ENCODE measurements at places on chromosomes 1 and 21. TPM values are rescaled to one million over a fixed set of nuclear protein-coding genes. Genes with fewer than 3 reads are reported as not detected.

The EPHA2 gene
- not detected for total RNA-seq

The PGLYRP3 gene
- not detected for total RNA-seq

The DYNLT4 gene
- total RNA-seq = 1.2 TPM

The OR2L3 gene
- total RNA-seq = not detected

The FMO2 gene
- not detected for total RNA-seq

The ITLN2 gene
- total RNA-seq = not detected

- DNase-seq = no peak
Measured at GRCh38 chr1:67345556-67345955, 37.9 kb downstream of the IL12RB2 start.

DNA sequence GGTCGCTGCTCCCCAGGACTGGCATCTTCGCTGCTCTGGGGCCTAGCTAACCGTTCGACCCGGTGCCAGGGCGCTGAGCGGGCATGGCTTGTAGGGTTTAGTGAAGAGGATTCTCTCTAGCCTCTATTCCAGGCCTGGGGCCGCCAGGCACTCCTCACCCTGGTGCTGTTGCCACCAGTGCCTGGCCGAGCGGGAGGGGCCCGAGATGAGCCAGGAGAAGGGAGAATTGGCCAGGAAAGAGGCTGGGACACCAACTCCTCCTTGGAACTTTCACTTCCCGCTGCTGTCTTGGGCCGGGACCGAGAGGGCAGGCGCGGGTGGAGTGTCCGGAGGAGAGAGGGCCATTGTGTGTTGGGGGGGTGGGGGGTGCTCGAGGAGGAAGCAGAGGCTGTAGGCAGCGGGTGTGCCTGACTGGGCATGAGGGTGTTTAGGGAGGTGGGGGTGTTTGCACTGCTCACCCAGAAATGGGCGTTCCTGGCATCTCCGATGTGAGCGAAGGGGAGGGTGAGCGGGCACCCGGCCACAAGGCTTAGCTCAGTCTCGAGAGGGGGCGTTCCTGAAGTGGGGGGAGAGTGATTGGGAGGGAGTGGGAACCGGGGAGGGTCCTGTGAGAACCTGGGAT, 772 bp downstream of the ADAM15 start:
- no peak for DNase-seq

GRCh38 chr1:4652631-4653327, 1.6 kb upstream of the AJAP1 start:
- DNase-seq = peak; percentile 62

GRCh38 chr21:33682992-33683627, 40.8 kb downstream of the ITSN1 start:
- no peak for DNase-seq

DNA sequence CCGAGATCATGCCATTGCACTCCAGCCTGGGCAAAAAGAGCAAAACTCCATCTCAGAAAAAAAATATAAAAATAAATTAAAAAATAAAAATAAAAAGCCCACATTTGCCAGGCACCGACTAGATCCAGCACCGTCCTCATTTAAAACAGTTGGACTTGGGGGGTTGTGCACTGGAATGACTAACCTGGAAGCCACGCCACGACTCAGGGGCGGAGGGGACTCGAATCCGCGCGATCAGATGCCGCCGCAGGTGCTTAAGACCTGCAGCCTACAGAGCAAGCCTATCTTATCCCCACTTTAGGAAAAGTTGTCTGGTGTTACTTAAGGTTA, 38.5 kb downstream of the ZBTB8OS start:
- no peak for DNase-seq

- DNase-seq = no peak
Measured at GRCh38 chr1:12287869-12288268, 58.0 kb downstream of the VPS13D start.

DNA sequence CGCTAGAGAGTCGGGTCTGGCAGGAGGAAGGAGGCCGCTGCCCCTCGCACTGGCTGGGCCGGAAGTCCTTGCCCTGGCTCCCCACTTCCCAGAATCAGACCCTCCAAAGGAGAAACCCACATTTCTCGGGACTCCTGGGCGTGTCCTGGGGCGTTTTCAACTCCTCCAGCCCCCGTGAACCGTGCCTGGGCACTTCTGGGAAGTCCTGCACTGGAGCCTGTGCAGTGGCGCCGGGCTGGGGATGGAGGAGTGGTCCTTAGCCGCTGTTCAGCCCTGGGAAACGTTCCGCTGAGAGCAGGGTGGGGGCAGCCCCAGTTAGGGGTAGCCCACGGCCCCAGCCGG, 3.0 kb downstream of the IGSF21 start:
- no peak for DNase-seq

DNA sequence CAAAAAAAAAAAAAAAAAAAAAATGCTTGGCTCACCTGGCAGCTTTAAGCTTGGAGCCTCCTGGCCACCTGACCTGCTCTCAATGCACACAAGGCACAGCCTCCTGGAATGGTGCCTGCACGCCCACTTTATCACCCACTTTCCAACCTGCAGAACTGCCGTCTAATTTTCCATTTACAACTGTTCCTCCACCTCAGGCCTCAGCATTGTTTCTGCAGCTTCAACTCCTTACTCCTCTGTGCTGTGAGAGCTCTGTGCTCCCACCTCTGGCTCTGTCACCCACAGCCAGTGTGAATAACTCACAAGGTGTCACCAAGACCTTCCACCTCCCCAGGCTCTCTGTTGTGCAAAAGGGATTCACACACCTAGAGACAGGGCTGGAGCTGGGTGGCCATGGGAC, 38.7 kb upstream of the GPR157 start:
- no peak for DNase-seq

GRCh38 chr1:176576670-176577069, 113.7 kb downstream of the PAPPA2 start:
- no peak for DNase-seq

DNA sequence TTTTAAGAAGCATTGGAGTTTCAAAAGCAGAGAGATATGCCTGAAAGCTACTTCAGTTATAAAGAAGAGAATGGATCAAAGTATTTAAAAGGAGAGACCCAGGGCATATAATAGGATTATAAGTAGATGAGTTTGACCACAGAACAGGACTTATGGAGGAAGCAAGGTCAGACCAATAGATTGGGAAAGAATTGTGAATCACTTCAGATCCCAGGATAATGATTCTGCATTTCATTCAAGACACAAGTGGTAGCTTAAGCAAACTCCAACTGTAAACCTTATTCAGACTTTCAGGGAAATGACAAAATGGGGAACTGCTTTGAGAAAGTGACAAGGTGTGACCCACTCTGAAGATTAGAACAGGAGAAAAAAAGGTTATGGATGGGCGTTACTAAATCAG, 18.9 kb upstream of the OR10J5 start:
- no peak for DNase-seq

- no peak for DNase-seq
Measured at GRCh38 chr1:242002072-242002471, 3.2 kb upstream of the MAP1LC3C start.

DNA sequence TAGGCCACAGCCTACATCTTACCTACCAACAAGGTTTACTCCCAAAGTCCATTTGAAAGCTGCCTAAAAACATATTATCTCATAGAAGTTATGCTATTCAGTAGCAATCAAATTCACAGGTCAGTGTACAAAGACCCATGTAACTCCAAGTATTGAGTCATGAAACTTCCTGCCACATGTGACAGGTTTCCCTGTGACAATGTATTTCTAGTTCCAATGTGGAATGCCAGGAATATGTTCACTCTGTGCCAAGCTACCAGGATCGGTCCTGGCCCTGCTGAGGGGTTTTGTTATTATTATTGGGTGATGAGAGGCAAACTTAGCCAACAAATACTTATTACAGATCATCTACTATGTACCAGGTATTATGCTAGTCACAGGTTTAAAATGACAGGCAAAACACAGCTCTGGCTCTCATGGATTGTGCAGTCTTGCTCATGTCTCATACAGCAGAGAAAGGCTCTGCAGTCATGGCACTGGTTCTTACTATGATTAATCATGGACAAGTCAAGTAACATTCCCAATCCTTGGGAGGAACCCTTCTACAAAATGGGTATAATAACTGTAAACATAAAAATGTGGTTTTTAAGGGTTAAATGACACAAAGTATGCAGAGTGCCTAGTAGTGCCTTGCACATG, 22.5 kb downstream of the DPH5 start:
- no peak for DNase-seq

DNA sequence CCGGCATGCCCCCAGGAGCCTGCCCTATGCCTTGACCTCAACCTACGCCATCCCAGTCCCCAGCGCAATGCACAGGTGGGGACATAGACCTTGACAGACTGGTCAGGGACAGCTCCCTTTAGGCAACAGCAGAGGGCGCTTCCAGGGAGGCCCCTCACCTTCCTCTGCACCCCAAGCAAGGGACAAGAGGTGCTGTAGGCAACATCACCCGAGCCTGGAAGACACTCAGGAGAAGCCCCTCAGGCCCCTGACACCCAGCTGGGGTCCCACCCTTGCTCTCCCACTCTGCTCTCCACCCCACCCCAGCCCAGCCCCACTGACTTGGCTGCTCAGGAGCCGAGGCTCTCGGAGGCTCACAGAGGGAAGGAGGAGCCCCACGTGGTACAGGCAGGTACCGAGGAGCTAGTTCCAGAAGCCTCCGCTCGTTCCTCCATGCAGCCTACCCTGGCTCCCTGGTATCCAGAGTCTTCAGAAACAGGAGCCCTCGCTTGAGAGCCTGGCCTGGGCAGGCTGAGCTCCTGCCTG, 2.4 kb upstream of the WNT3A start:
- DNase-seq = no peak

- DNase-seq = no peak
Measured at GRCh38 chr21:21182401-21183010, 184.3 kb downstream of the NCAM2 start.

GRCh38 chr1:47972864-47973432, 24.2 kb downstream of the TRABD2B start:
- DNase-seq = no peak
